ENCODE measurements at places on chromosomes 2 and 18.
A peak's percentile ranks its signal among the peaks of the same experiment; 100 is the strongest.

DNA sequence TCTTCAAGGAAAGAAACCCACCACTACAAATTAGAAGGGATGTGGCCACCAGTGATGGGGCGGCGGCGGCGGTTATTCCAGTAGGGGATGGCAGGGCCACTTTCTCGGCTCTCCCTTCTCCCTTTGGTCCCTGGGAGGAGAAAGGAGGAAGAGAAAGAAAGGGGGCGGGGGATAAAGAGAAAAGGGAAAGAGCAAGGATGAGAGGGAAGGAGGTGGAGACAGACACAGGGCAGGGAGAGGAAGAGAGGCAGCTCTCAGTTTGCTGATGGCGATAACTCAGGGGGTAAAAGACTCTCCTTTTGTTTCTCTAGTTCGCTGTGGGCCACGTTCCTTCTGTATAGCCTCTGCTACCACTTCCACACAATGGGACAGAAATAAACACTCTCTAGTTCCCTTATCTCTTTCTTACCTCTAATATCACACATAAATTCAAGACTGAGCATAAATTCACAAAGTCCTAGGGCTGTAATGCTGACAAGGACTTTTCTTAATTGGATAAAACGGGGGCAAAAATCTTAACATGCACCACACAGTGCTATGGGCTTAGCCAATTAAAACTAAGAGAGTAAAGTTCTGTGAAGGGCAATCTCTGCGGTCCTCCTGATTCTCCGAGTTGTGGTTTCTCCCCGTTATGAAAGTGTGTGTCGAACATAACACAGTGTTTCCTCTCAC is 14.6 kb downstream of the SFT2D3 start:
- no peak for DNase-seq

GRCh38 chr18:51390702-51391101 is 193.2 kb upstream of the MEX3C start:
- DNase-seq = no peak

GRCh38 chr2:73414696-73415095 is 29.1 kb downstream of the ALMS1 start:
- no peak for DNase-seq

DNA sequence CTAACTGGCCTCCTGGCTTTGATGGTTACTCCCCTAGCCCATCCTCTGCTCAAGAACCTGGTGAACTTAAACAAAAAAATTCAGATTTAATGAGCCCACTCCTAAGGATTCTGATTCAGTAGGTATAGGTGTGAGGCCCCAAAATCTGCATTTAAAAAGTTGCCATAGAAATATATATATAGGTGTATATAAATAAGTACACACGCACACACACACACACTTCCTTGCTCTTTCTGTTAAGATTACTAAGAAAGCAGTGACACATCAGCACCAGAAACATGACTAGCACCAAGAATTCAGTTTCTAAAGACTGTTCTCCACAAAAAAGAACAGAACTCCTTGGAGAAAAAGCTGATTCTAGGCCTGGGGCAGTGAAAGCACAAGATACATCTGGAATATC is 17.8 kb downstream of the EML6 start:
- no peak for DNase-seq

- DNase-seq = no peak
Measured at GRCh38 chr18:394987-395362, 105.5 kb downstream of the COLEC12 start.

GRCh38 chr2:226623587-226624368 is 175.8 kb downstream of the IRS1 start:
- no peak for DNase-seq

DNA sequence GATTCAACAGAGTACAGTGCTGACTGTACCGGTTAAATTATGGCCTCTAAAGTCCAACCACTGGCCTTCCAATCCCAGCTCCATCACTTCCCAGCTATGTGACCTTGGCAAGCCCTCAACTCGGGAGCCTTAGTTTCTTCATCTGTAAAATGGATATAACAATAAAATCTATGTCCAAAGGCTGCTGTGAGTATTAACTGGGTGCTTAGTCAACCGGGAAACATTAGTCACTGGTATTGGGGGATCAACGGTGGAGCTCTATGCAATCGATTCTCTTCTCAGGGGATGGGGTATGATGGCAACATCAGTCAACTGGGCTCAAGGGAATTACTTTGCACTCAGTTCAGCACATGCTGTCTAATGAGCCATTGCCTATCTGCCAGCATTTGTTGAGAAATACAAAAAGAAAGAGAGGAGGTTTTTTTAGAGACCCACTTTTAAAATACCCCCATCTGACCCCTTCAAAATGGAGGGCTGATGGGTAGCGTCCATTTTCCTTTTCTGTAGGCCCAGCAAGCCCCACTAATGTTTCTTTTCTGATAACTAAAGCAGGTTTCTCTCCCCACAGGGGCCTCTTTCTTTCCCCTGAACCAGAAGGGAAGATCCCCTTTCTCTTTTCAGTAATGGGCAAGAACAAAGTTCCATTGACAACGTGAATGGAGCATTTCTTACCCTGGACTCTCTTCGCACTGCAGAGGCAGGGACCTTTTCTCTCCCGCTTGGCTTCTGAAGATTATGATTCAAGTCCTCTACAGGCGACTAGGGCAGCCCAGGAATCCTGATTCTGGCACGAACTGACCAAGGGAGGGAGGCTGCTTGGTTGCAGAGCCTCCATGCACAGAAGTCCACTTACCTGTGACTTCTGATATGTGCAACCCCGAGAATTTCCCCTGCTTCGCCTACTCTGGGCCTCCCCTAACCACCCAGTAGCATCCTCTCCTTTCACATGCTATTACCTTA is 8.7 kb upstream of the AGFG1 start:
- DNase-seq = peak; percentile 63

- no peak for DNase-seq
Measured at GRCh38 chr2:78861546-78861945, 164.0 kb upstream of the REG3G start.

DNA sequence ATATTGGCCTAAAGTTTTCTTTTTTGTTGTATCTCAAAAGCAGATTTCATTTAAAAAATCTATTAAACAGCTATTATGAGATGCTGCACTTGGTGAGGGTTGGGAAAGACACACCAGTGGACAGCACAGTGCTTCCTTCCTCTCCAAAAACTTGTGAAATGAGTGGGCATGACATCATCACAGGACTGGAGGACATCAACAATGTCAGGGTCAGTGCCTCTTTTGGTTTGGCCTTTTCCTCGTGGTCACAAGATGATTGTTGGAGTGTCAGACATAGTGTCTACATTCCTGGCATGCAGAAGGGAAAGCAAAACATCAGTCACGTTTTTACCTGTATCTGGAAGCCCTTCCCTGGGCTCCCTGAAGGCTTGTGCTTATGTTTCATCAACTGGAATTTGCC is 49.6 kb downstream of the IL1R2 start:
- DNase-seq = no peak

DNA sequence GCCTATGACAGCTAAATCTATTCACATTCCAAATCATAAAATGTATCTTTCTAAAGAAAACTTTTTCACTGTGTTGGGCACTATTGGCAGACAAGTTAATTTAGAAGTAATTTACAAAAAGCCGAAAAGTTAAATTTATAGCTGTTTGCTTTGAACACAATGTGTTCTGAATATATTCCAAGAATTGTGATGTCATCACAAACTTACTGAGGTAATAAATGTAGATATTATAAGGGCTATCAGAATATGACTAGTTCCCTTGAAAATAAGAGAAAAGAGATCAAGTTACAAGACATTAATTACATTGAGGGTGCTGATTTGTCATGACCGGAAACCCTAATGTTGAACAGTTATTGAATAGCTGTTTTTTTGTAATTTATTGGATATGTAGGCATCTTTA is 153.9 kb upstream of the SCN7A start:
- no peak for DNase-seq

GRCh38 chr2:38716185-38716584 is 35.0 kb downstream of the SRSF7 start:
- no peak for DNase-seq

DNA sequence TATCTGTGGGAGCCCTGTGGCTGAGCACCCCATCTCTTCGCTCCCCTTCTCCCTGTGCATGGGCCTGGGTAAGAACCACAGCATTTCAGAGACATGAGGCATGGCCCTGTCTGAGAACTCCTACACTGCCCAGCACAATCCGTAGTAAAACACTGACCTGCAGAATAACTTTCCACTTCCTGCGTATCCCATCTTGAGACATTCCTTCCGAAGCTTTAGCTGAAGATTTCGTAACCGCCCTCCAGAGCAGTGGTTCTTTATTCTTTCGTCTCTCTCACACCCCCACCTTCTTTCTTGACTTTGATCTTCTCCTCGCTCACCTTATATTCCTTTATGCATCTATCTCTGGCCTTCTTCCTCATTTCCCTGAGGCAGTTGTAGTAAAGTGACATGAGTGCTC is 381.1 kb downstream of the HRH4 start:
- DNase-seq = no peak

DNA sequence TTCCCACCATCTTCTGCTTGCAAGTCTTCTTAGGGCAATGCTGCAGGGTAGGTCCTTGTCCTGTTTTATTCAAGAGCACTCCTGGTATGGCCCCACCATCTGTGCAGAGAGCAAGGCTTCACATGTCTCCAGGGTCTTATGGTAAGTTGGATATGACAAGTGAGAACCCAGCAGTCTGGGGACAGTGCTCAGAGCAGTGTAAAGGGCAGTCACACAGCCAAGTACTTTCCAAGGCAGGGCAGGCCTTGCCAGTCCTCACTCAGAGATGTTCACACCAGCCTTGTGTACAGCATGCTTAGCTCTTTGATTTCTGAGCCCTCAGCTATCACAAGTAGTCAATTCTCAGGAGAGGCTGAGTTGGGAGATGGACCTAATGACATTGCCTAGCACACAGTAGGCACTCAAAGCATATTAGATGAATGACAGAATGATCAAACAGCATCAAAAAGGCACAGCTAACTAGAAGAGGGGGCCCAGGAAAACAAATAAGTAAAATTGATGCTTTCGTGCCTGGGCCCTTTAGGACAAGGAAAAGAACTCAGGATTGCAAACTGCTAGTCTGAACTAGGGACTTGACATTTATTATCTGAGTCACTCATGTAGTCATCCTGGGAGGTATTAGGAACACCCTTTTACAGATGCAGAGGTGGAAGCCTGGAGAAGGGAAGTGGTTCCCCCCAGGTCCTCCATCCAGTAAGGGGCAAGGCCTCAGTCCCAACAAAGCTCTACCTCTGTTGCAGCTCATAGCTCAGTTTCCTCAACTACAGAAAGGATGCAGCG is 86.7 kb upstream of the CTAGE1 start:
- no peak for DNase-seq

DNA sequence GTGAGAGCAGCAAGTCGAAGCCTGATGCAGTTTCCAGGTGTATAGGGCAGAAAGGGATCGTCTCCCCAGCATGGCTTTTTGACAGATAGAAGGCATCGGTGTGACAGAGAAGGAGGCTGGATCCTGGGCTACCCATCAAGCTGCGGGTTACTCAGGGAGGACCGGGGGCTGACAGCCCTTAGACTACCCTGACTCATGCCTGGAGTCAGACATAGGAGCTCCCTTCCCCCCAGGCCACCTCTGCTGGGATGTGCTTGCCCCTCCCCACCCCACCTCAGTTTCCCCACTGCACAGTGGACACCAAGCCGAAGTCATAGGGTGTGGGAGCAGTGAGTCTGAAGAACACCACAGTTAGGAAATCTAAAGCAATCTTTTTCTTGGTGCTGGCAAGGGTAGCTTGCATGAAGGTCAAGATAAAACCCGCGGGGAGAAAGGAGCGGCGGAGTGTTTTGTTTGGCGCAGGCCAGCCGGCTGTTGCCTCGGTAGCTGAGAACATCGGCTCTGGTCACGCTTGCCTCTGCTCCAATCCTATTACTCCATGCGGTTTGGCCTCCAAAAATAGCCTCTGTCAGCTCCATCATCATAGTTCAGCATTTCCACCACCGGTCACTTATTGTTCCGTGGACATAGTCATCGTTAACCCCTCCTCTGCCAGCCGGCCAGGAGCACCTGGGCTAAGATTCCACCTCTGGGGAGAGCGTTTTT is 169.2 kb upstream of the GLI2 start:
- no peak for DNase-seq

- no peak for DNase-seq
Measured at GRCh38 chr2:38692636-38693318, 26.9 kb downstream of the GALM start.

GRCh38 chr18:68796936-68797690 is 767 bp upstream of the CCDC102B start:
- DNase-seq = no peak

- DNase-seq = no peak
Measured at GRCh38 chr2:58497168-58497567, 256.0 kb upstream of the FANCL start.

- DNase-seq = no peak
Measured at GRCh38 chr2:238883421-238883901, 35.6 kb downstream of the TWIST2 start.

DNA sequence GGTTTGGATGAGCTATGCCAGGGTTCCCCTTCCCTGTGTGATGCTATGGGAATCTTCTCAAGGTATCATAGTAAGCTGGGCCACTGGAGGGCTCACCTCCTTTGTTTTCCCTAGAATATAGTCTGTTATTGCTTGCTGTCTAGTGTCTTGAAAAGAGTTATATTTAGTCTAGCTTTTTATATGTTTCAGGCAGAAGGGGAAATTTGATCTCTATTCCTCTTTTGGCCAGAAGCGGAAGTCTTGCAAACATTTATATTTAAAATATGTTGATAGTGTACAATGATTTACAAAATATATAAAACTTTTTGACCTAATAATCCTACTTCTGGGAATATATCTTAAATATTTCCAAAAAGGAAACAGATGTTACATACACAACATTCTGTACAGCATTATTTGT is 260.7 kb downstream of the FHOD3 start:
- DNase-seq = no peak

DNA sequence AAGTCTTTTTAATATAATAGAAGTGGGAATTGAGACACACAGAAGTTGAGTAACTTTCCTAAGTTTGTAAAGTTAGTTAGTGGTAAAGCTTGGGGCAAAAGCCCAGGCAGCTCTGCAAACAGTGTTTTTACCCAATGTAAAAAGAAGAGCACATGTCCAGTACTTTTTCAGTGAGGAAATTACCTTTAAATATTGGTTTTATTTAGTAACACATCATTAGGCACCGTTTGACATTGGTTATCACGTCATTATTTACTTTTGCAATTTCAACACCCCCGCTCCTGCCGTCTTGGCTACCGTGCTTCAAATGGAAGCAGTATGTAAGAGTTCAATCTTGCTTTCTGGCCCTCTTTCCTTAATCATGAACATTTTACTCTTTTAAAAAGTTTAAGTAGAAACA is 807.9 kb downstream of the EPHA4 start:
- DNase-seq = no peak

DNA sequence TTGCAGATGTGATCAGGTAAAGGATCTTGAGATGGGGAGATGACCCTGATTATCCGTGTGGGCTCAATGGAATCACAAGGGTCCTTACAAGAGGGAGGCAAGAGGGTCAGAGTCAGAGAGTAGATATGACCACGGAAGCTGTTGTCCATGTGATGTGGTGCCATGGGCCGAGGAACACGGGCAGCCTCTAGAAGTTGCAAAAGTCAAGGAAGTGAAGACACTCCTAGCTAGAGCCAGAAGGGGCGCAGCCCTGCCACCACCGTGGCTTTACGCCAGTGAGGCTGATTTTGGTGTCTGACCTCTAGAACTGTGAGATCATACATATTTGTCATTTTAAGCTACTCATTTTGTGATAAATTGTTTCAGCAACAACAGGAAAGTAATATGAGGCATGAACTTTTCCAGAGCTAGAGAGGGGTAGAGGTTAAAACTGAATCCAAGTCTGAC is 114.4 kb downstream of the CAPN13 start:
- no peak for DNase-seq

All from activated naive CD4-positive, alpha-beta T cell treated with anti-CD3 and anti-CD28 coated beads for 36 hours (primary cell).